Activated gamma-delta T cell (primary cell): ENCODE measurements at places on chromosomes 1 and 21.

DNA sequence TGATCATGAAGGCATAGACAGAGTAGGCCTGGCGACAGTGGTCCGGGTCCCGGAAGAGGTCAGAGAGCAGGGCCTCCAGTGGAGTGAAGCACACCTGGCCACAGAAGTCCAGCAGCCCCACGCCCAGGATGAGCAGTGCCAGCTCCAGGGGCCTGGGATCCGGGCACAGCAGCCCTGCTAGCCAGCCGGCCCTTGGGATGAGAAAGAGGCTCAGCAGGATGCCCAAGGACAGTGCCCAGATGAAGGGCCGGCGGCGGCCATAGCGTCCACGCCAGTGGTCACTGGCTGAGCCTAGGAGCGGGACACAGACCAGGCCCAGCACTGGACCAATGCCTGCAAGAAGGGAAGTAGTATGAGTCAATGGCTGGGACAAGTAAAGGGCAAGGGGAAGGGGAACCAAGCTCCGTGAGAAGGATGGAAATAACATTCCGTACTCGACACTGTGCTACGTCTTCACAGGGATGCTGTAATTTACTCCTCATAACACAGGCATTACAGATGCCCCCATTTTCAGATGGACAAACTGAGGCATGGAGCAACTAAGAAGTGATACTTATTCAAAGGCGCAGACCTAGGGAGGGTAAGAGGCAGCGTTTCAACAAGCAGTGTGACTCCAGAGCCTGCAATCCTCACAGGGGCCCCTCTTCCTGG, 16.9 kb downstream of the SLC45A3 start:
- DNase-seq, result no peak

DNA sequence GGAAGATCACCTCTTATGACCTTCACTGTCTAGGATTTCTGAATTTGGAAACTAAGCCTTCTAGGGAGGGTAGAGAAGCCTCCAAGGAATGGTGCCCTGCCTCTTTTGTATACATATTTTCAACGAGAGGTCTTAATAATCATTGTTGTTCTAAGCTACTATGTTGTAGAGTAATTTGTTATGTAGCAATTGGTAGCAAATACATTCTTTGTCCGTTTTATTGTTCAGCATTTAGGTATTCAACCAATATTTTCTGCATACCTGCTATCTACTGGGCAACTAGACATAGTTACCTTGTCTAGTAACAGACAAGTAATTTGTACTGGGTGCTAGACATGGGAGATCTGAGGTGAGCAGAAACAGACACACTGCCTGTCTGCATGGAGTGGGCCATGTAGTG, 20.8 kb upstream of the NCF2 start:
- no peak for DNase-seq

- no peak for DNase-seq
Measured at GRCh38 chr1:61477301-61477700, 247.6 kb downstream of the TM2D1 start.

DNA sequence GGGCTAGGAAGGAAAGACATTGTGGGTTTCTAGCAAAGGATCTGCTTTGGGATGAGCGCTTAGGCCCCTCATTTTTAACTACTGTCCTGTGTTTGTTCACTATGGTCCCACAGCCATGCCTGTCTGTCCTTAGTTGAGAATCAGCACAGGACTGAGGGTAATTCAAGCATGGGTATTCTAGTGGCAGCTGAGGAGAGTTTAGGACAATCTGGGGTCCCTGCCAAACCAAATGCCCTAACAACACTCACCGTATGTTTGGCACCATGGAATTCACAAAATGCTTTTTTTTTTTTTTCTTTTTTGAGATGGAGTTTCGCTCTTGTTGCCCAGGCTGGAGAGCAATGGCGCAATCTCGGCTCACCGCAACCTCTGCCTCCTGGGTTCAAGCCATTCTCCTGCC, 10.4 kb downstream of the ARHGEF11 start:
- no peak for DNase-seq

- DNase-seq, result no peak
Measured at GRCh38 chr1:201347498-201348210, 29.8 kb downstream of the TNNT2 start.

DNA sequence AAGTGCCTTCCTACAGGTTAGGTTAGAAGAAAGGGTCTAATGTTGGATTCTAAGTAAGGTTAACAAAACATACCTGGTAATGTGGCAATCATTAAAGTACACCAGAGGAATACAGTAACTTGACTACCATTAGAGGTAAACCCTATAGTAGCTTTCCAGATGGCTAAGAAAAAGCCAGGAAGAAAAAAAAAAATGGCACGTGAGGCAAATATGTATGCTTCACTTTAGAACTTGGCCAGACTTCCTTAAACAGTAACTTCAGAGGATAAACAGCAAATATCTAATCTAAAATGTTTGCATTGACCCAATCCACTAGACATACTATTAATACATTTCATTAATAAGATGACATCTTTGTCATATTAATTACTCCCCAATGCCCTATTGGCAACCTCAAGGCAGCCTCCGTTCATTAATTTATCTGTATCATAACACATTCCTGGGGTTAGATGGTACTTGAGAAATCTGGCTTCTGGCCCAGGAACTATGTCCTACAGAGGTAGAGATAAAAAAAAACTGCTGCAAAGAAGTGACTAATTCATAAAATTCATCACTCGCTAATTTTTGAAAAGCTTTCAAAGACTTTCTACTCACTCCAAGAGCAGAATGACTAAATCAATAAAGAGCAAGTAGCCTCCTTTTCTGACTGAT, 5.8 kb downstream of the DCAF8 start:
- DNase-seq, result no peak

DNA sequence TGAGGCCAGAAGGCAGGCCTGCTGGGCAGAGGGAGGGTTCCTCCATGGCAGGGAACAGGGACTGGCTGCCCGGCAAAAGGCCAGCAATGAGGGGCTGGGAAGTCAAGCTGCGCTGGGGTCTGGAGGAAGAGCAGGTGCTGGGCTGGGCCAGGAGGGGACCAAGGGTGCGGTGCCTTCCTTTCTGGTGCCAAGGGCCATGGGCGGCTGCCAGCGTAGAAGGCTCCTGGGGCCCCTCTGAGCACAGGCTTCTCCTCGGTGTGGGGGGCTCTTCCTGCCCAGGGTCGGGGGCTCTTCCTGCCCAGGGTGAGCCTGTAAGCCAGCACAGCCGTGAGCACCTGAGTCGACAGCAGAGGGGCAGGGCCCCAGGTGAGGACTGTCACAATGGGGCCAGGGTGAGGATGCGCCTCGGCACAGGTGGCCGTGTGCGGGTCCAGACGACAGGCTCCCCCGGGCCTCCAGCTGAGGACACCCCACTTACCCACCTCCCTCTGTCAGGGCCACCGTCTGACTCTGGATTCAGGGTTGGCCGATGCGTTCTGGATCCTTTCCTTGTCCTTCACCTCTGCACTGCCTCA, 10.7 kb upstream of the DNMT3L start:
- DNase-seq, result no peak

DNA sequence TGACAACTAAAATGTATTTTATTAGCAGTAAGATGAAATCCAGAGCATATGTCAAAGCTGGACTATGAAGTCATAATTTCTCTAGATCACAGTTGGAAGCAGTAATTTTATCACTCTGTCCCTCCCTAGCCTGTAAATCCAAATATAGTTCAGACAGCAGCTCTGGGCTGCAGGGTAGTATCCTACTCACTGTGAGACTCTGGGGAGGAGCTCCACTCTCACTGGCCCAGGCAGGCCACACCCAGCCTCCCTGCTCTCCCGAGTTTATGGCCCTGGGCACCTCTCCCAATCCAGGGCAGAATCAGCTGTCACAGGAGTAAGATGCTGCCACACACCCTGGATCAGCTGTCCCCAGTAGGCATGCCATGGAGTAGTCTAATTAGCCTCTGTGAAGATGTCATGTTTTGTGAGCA, 131.1 kb downstream of the HLCS start:
- DNase-seq, result no peak

DNA sequence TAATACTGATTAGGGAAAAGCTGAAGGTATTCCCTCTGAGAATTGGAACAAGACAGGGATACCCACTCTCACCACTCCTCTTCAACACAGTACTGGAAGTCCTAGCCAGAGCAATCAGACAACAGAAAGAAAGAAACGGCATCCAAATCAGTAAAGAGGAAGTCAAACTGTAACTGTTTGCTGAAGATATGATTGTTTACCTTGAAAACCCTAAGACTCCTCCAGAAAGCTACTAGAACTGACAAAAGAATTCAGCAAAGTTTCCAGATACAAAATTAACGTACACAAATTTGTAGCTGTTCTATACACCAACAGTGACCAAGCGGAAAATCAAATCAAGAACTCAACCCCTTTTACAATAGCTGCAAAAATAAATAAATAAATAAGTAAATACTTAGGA, 78.6 kb downstream of the EXTL2 start:
- DNase-seq, result no peak

- no peak for DNase-seq
Measured at GRCh38 chr1:6367381-6368012, 26.1 kb downstream of the ACOT7 start.

DNA sequence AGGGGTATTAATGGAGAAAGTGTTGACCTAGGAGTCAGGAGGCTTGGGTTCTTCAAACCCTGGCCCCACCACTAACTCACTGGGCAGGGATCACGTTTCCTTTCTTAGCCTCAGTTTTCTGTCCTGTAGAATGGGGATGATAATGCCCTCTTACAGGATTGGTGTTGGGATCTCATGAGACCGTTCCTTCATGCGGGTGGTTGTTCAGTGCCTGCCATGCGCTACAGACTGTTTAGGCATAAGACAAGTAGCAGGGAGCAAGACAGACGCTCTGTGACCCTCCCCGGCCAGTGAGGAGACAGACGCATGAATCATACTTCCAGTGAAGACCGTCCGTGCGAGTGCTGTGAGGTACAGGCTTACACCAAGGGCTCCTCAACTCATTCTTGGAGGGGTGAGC, 81.7 kb downstream of the MAN1C1 start:
- no peak for DNase-seq

DNA sequence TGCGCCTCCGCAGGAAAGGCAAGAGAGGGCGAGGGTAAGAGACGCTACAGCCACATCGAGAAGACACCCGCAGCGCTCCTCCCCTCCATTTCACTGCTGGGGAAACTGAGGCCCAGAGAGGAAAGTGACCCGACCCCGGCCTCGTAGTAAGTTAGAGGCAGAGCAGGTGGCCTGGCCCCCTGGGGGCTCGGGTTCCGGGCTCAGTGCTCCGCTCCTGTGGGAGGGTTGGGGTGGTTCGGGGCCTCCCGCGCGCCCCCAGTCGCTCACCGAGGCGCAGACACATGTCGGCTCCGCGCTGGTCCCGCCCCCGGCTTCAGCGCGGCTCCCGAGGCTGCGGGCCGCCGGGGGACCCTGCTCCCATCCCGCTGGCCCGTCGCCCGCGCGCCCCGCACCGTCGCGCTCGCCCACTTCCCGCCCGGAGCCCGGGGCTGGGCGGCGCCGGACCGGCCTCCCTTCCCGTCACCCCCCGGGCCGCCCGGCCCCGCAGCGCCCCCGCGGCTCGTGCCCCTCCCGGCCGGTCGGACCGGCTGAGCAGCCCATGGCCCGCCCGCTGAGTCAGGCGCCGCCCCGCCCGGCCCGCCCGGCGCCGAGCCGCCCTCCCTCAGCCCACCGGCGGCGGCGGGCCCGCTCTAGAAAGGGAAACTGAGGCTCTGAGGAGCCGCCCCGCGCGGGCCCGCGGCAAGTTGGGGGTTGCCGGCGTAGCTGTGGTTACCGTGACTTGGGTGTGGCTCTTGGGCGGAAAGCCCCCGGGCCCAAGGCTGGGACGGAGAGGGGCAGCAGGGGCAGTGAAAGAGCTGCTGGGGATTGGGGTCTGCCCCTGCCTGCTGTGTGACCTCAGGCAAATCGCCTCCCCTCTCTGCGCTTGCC, at the start of gene TMEM54:
Gene TMEM54, minus strand, starts transcription at position 434 of the 867 bp plus-strand sequence. Its CDS starts 151 bp downstream, at position 283.
- no peak for DNase-seq
